ENCODE measurements at places on chromosomes 6 and 20. TPM values are rescaled to one million over a fixed set of nuclear protein-coding genes. Genes with fewer than 3 reads are reported as not detected.

DNA sequence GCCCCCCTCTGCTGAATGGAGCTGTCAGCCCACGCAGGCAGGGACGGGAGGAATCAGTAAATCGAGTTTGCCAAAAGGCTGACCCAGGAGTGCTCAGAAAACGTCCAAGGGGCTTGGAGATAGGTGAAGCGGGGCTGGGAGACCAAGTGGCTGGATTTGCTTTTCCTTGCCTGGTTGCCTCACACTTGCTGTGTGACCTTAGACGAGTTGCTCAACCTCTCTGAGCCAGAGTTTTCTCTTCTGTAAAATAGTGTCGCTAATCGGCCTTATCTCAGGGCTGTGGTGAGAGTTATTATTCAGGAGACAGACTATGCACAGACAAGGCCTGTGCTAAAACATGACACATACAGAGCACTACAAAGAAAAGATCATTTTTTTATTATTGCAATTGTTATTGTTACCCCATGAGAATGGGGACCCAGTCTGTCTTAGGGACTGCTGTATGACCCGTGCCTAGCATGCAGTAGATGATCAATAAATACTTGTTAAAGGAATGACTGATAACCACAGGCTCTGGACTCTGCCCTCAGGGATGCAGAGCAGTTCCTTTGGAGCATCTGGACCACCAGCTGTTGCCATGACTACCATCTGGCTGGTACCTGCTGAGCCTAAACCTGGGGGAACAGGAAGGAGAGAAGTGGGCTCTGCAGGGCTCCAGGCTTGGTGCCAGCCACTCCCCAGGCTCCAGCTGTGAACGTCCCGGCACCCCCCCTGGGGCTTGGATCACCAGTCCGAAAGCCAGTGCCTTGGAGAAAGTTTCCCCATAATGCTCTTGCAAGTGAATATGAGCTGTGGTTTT lies 901 bp downstream of the KCNK15 start:
- DNase-seq: peak; percentile 63

DNA sequence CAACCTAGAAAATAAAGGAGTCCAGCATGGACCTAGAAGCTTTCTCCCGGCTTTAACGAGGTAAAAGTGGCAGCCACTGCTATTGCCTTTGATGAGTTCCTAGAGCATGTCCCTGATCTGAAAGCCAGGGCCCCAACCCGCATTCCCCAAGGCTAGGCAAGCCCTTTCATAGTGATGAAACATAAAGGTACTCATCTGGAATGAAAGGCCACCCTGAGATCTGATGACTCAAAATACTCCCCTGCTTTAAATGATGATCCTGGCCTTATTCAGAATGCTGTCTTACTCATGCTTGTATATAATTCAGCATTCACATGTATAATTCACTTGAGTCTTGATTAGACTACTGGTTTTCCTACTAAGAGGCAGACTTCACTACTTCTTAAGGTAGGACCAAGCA lies 21.3 kb downstream of the TTPAL start:
- DNase-seq: peak; percentile 85

DNA sequence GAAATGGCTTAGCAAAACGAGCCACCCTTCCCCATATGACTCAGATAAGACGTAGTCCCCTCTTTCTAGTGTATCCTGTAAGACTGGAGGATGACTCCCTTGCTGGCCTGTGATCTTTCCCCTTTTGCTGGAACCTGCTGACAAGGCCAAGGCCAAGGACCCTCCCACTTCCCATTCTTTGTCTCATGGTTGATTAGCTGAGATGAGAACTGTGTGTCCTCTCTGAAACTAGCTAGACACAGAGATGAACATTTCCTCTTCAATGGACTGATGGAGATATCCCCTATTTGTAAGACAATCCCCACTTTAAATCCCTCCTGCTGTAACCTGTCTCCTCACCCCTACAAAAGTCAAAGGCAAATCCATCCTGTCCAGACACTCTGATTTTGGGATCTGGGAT lies 33.4 kb upstream of the SCRT2 start:
- no peak for DNase-seq

DNA sequence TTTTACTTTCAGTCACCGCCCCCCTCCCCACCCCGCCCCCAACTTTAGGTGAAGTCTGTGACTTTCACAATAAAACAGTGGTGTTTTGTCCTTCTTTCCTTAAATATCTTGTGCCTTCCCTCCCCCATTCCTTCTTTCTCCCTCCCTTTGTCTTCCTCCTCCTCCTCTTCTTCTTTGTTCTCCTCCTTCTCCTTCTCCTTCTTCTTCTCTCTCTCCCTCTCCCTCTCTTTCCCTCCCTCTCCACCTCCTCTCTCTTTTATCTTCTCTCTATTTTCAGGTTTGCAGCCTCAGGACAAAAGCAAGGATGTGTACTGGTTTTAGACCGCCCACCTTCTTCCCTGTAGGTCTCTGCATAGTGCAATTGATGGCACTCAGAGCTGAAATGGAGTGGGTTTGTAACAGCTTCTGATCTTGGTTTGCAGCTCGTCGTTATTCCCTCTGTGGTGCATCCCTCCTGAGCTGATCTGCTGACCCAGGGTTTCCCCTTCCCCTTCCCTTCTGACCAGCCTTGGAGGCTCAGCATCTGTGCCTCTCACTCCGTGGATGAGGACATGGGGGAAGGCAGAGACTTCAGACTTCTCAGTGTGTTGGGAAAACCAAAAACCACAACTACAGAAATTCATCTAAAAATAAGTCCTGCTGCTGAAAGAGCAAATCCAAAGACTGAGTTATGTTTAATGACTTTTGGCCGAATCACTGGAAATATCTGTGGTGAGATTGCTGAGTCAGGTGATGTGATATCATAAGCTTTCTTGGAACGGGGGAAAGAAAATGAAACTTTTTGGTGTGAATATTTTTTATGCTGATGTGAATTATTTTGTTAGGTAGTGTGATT lies 6.9 kb downstream of the VGLL2 start:
- no peak for DNase-seq

The ZNF341 gene
- total RNA-seq: 0.68 TPM

The EYA4 gene
- 16.3 TPM for total RNA-seq

The BEND3 gene
- 5.6 TPM for total RNA-seq

The CABLES2 gene
- 3.8 TPM for total RNA-seq

GRCh38 chr6:155499574-155499973 lies 43.9 kb upstream of the NOX3 start:
- DNase-seq: no peak

DNA sequence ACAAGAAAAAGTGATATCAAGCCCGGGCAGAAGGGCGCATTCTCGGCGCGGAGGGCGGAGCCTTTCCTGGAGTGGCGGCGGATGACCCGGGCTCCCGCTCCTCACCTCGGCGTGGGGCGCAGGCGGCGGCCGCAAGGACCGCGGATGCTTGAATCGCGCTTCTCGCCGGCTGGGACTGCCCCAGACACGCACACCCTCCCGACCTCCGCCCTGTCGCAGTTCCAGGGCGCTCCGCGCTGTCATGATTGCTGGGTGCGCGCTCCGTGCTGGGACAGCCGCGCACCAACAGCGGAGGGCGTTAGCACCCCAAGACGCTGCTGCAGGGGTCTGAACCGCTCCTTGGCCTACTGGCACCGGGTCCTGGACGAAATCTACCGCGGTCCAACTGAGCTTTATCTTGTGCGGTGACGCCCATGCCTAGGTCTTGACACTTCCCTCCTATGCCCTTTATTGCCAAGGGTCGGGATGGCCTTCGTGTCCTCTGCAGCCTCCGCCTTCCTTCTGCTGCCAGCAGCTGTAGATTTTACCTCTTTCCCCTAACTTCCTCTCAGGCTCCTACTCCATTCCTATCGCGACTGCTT lies 43.3 kb downstream of the IRAK1BP1 start:
- no peak for DNase-seq

The PROKR2 gene
- total RNA-seq: not detected

- DNase-seq: peak; percentile 12
These were observed 15.0 kb upstream of the CCN6 start for GRCh38 chr6:112038756-112039430.

GRCh38 chr6:47621838-47622449 lies 76.4 kb upstream of the ADGRF4 start:
- no peak for DNase-seq

The C6orf163 gene
- total RNA-seq: 0.63 TPM

Data from Daoy (cell line).